ENCODE measurements at places on chromosomes 2 and 18.

GRCh38 chr2:18522484-18523146 is 37.8 kb downstream of the RDH14 start:
- DNase-seq, result no peak

DNA sequence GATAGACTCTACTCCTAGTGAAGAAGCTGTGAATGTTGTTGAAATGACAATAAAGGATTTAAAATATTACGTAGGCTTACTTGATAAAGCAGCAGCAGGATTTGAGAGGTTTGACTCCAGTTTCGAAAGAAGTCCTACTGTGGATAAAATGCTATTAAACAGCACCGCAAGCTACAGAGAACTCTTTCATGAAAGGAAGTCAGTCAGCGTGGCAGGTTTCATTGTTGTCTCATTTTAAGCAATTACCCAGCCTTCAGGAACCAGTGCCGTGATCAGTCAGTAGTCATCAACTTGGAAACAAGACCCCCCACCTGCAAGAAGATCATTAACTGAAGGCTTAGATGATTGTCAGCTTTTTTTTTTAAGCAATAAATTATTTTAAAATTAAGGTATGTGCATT is 14.0 kb downstream of the USP14 start:
- DNase-seq, result no peak

DNA sequence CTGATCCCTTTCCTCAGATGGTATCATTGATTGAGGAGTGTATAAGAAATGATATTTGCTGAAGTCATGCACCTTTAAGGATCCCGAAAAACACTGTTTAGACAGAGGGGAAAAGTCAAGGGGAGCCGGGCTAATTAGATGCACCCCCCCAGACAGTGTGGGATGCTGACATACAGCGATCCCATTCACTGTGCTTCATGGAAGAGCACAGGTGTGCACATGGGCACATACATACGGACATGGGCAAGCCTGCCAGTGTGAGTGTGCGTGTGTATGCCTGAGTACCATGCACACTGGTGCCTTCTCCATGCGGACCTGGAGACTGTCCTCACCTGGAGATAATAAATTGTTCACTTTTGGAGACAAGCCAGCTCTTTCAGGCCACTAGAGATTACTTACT is 22.6 kb downstream of the MEIS1 start:
- no peak for DNase-seq

- no peak for DNase-seq
Measured at GRCh38 chr2:232741294-232741693, 35.1 kb downstream of the KCNJ13 start.

DNA sequence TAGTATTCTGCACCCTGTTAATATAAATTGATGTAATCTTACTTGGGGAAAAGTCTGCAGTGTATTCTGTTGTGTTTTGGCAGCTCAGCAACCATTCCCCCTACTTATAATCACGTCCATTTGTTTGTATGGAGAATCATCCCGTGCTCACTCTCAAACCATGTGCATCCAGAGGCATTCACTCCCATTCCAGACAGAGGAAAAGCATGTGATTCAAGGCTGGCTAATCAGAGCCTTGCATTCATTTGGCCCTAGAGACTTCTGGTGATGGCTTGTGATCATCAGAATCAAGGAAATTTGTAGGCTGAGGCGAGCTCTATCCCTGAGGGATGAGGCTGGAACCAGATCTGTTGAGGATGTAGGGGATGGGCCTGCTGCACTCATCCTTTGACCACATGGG is 5.1 kb upstream of the WIPF1 start:
- DNase-seq, result no peak

GRCh38 chr18:31835528-31836133 is 75.0 kb upstream of the SLC25A52 start:
- DNase-seq, result no peak

DNA sequence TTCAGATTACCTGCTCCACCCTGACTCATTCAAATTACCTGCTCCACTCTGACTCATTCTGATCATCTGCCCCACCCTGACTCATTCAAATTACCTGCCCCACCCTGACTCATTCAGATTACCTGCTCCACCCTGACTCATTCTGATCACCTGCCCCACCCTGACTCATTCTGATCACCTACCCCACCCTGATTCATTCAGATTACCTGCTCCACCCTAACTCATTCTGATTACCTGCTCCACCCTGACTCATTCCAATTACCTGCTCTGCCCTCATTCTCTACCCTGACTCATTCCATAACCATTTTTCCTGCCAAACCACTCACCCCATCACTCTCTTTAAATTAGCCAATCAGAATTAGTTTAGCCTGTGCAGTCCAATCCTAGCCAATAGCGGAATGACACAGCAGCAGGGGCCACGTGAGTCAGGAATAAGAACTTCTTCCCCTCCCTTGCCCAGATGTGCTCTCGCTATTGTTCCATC is 26.2 kb downstream of the CFAP53 start:
- DNase-seq, result no peak

DNA sequence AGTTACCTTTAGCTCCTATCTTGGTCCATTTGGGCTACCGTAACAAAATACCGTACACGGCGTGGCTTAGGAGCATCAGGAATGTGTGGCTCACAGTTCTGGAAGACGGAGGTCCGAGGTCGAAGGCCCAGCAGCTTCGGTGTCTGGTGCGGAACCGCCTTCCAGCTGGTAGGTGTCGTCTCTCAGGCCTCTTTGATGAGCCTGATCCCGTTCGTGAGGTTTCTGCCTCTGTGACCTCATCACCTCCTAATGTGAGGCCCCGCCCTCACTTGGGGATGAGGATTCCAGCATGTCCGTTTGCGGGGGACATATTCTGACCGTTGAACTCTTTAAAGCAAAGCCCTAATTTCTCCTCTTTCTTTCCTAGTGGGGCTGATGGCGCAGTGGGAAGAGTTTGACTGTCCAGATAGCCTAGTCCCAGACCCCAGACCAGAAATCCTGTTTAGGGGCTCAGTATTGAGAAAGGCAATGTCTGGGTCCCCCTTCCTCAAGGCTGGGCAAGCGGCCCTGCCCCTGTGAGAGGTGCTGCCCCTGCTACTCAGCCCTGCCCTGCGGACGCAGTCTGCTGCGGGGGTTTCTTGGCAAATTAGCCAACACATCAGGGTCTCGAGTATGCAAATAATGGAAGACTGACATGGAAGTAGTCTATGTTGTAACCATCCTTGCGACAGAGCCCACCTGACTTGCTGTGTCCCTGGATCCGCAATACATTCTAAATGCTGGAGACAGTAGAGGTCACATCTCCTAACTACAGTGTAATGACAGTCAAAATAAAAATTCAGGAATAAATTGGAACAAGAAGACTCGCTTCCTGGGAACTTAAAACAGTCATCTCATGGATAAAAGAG is 128.0 kb downstream of the ASB1 start:
- no peak for DNase-seq

GRCh38 chr2:67289921-67290371 is 107.2 kb upstream of the ETAA1 start:
- DNase-seq, result no peak

DNA sequence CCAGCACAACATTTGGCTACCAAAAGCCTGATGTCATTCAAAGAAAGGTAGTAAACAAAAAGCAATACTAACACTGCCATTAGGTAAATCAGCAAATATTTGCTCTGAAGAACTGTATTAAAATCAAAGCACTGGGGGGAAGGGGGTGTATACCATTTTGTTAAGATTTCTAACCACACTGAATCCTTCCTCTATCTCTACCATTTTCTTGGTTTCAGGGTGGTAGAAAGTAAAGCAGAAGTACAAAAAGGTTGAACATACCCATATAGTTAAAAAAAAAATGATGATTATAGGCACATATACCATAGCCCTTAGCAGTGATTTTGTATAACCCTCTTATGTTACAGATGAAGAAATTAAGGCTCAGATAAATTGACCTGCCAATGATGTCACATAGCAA is 437.6 kb downstream of the ZEB2 start:
- no peak for DNase-seq

DNA sequence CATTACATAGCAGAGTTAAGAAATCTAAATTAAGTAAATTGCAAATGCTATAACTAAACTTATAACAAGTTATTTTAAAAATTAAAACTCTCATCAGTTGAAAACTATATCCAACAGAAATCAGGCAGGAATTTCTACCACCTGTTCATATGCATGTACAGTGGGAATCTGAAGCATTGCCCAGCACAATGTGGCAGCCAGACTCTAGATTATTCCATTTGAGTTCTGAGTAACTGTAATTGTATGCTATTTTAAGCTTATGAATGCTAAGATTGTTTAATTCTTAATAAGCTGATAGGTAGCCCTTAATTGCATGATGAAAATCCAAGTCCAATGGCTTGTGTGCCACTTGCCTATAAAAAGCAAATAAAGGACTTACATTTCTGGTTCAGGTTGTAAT is 834.5 kb upstream of the FSHR start:
- DNase-seq, result no peak

DNA sequence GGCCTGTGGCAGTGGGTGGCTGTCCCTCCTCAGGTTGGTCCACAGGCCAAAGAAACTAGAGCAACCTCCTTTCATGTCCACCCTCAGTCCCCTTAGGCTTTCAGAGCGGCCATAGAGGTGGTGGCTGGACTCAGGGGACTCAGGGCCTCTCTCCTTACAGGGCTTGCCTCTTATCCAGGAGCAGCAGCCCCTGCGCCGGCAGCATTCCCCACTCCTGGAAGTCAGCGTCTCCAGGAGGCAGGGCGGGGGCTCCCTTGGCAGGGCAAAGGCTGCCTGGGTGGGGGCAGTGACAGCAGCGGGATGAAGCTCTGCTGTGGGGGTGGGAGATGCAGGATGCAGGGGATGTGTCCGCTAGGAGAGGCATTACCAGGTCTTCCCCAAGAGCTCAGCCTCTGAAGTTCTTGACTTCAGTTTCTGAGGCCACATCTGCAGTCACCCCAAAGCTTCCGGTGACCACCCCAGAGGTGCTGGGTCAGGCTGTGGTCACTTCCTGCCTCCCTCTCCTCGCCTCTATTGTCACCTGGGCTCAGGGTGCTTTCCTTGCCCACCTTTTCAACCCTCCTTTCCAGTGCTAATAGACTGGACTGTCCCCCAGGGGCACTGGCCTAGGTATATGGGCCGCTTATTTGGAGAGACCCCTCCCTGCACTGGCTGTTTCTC is 8.6 kb upstream of the GPR55 start:
- no peak for DNase-seq

GRCh38 chr18:79399275-79400081 is 3.7 kb downstream of the NFATC1 start:
- DNase-seq, result peak; percentile 37

GRCh38 chr18:45282101-45282812 is 333.0 kb upstream of the SLC14A2 start:
- no peak for DNase-seq

DNA sequence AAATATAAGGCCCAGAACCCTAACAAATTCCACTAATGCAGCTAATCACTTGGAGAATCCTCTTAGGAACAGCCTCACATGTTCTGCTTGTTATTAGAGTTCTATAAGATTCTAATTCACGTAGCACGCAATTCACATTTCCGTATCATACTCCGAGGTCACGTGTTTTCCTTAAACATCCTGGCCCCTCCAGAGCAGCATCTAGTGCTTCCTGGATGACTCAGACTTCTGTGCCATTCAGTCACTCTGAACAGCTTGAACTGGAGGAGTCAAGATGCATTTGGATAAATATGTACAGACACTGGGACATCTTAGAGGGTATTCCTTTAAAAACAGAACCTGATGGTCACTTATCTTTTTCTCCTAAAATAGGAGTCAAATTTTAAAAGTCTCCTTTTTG is 156.5 kb downstream of the MYO5B start:
- no peak for DNase-seq

- DNase-seq, result no peak
Measured at GRCh38 chr2:152395103-152395502, 60.1 kb downstream of the FMNL2 start.

DNA sequence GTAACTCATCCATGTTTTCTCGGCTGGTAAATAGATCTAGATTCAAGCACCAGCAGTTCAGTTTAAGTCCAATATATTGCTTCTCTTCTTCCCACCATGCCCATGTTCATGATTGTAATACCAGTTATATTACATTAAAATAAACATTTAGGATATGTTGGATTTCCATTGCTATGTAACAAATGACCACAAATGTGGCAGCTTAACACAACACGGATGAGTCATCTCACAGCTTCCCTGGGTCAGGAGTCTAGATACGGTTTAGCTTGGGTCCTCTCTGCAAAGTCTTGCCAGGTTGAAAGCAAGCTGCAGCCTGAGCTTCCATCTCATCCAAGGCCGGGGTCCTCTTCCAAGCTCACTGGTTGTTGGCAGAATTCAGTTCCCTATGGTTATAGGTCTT is 39.4 kb upstream of the SMAD2 start:
- no peak for DNase-seq

DNA sequence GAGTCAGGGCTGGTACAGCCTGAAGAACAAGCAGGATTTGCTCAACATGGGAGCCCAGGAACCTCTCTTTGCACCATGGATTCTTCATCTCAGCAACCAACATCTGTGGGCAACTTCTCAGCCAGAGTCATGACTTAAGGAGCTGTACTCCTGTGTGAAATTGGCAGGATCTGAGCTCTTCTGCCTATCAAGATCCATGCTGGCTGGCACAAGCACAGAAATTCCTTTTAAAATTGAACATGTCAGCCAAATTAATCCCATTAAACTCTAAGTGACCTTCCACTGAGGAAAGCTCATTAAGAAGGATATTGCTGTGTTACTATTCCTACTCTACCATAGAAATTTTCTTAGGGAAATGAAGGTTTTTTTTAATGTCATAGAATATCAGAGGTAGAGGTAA is 110.5 kb upstream of the SCG2 start:
- DNase-seq, result no peak

DNA sequence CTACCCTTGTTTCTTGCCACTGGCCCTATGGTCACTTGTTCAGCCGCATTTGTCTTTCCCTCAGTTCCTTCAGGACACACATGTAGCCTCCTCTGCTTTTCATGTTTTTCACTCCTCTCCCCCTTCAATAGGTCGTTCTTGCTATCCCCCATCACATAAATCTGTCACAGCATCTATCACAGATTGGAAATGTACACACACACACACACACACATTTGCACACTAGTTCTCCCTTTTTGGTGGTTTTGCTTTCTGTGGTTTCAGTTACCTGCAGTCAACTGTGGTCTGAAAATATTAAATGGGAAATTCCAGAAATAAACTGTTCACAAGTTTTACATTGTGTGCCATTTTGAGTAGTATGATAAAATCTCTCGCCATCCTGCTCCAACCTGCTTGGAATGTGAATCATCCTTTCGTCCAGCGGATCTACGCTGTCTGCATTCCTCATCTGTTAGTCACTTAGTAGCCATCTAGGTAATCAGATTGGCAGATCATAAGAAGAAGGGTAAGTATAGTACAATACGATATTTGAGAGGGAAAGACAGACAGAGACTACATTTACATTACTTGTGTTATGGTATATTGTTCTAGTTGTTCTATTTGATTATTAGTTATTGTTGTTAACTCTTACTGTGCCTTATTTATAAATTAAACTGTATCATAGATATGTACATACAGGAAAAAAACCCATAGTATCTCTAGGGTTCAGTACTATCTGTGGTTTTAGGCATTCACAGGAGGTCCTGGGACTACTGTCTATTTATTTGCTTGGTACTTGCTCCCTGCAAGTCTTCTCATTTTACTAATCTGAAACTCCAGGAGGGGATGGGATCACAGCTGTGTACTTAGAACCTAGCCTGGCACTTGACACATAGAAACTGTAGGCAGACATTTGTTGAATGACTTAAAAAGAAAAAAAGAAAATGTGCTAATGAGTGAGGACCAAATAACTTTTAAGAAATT is 86.1 kb upstream of the PNPT1 start:
- DNase-seq, result no peak
